ENCODE measurements at places on chromosomes 13 and 19.
A peak's percentile ranks its signal among the peaks of the same experiment; 100 is the strongest.

- no peak for DNase-seq
Observed at GRCh38 chr13:45879666-45880065, 28.1 kb upstream of the SIAH3 start.

GRCh38 chr13:39684531-39685137, 29.2 kb downstream of the COG6 start:
- no peak for DNase-seq

GRCh38 chr19:1220976-1221903, 15.7 kb downstream of the STK11 start:
- DNase-seq = no peak

DNA sequence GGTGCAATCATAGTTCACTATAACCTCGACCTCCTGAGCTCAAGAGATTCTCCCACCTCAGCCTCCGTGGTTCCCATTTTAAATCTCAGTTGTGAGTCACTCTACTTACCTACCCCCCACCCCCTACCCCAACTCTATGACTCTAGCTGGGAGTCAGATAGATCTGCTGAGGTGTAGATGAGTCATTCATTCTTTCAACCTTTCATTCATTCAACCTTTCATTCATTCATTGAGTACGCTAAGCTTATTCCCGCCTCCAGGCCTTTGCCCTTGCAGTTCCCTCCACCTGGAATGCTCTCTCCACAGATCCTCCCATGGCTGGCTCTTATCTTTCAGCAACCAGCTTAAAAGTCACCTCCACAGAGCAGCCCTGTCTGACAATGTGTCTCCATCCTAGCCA, 1.1 kb upstream of the MAST1 start:
- DNase-seq = no peak

DNA sequence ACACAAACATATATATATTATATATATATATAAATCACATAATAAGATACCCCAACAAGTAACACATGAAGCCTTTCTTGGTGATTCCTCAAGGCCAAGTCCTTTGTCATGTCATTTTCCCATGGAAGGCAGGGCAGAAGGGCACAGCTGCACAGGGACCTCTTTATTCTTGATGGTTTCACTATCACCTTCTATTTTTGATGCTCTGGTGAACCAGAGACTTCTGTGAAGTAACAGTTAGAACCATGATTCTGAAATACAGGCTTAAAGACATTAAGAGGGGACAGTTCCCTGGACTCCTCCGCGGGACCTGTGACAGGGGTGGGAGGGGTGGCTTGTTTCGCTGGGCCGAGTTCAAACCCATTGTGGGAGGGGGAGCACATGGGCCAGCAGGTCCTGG, 104.0 kb downstream of the DGKH start:
- no peak for DNase-seq

- DNase-seq = no peak
Observed at GRCh38 chr19:963486-963951, 20.6 kb upstream of the WDR18 start.

DNA sequence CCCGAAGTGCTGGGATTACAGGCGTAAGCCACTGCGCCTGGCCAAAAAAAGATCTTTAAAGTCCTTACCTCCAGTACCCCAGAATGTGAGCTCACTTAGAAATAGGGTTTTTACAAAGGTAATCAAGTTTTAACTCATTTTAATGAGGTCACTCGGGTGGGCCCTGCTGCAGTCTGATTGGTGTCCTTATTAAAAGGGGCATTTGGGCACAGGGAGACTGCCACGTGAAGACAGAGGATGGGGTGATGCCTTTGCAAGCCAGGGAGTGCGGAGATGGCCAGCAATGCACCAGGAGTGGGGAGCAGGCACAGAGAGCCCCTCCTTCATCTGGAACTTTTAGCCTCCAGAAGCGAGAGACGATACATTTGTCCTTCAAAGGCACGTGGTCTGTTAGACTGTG, 11.7 kb downstream of the NKPD1 start:
- DNase-seq = no peak

DNA sequence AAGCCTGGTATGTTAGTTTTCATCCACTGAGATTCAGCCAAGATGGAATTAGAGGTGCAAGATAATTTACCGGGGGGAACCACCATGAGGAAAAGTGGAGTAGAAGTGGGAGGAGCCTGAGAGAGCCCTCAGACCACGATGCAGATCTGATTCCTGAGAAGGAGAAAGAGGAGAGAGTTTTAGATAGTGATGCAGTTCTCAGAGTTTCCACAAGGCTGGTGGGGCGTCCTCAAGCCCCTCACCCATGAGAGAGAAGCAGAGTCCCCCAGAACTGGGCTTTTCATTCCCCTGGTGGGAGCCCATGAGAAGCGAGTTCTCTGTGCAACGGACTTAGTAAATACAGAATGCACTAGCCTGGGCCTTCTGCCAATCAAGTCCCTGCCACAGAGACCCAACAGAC, 18.1 kb downstream of the CEACAM5 start:
- no peak for DNase-seq

DNA sequence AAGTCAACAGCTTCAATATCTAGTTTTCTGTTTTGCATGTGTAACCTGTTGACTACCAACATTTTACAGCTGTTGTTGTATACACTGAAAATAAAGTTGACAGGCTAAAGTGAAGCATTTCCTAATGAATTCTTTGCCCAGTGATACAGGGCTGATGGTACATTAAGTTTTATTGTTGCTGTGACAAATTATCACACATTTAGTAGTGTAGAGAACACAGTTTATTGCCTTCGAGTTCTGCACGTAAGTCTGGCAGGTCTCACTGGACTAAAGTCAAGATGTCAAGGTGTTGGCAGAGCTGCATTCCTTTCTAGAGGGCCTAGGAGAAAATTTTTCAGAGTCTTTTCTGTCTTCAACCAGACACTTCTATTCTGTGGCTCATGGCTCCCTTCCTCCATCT, 184.2 kb downstream of the SLITRK6 start:
- no peak for DNase-seq

- no peak for DNase-seq
Observed at GRCh38 chr13:27455331-27455855, 5.0 kb upstream of the MTIF3 start.

DNA sequence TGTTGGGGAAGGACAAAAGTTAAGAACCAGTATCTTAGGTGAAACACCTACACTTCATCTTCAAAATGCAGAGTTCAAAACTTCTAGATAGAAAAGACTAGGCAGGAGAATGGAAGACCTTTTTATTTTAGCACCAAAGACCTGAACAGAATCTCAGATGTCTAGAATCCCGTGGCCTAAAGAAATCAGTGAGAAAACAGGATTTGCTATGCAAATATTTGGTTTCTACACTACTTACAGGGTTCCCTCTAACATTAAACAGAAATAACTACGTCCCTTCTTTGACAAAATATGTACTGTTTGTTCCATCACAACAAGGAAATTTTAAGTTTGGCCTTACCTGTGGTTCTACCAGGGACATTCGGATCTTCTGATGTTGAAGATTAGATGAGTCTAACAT, 21.5 kb downstream of the DIS3 start:
- DNase-seq = no peak

- DNase-seq = peak; percentile 84
Observed at GRCh38 chr19:20077791-20078463, at the start of gene ZNF90. ZNF90 (plus strand) TSS chr19:20078000; CDS start chr19:20078133, 133 bp downstream.

DNA sequence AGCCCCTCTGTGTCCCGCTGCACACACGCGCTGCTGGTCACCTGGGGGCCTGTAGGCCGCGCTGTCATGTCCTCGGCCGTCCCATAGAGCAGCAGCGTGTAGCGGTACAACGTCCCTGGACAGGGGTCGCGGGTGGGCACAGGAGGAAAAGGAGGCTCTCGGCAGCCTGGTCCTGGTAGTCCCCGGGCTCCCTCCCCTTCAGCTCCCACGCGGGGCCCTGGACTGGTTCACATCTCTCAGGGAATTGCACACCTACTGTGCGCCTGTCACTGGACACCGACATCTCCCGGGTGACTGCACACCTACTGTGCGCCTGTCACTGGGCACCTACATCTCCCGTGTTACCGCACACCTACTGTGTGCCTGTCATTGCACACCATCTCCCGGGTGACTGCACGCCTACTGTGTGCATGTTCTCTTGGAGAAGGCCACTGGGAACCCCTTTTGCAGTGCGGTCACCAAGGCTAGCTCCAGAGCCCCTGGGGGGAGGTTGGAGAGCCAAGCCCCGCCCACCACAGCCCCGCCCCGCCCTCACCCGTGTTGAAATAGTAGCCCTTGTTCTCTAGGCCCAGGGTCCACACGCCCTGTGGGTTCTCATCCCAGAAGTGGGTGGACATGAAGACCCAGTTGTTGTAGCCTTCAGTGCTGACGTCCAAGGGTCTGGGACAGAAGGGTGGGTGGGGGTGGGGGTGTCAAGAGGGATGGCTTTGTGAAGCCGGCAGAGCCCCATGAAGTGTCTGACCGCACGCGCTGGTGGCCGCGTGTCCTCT, 3.5 kb upstream of the C19orf25 start:
- no peak for DNase-seq

GRCh38 chr13:51213173-51213728, 8.9 kb upstream of the FAM124A start:
- no peak for DNase-seq

DNA sequence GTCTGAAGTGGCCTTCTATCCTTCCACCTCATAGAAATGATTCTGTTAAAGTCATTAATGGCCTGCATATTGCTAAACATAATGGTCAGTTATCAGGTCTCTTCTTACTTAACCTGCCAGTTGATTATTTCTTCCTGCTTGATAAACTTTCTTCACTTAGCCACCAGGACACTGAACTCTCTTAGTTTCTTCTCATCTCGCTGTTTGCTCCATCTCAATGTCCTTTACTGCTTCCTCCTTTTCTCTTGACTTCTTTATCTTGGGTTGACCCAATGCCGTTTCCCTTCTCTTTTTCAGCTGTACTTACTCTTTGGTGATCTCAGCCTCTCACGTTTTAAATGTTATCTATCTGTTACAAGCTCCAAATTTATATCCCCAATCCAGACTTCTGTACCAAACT, 17.1 kb upstream of the CLC start:
- DNase-seq = no peak

DNA sequence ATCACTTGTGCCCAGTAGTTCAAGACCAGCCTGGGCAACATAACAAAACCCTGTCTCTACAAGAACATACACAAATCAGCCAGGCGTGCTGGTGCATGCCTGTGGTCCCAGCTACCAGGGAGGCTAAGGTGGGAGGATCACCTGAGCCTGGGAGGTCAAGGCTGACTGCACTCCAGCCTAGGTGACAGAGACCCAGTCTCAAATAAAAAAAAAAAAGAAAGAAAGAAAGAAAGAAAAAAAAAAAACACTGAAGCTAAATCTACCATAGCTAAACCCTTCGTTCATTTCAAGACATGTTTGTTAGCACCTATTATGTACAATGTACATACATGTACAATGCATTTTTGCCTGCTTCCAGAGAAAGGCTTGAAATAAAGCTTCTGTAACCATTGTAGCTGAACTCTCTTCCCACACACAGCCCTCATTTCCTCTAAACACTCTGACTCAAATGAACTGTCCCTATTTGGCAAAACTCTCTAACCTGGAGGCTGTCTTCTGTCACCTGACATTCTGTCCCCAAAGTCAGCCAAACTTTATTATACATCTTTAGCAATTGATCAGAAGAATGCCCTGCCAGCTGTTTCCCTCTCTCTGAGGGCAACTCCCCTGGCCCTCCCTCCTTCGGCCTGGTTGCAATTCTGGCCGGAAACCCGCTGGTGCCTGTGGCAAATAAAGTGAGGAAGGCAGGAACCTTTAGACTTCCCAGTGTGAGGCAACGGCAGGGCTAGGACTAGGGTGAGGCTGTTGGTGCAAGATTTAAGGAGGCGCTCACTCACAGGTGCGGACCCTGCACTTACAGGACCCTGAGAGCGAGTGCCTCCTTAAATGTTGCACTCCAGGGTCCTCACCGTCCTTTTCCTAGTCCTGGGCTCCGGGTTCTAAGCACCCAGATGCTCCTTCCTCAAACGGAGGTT, 1.8 kb downstream of the ETHE1 start:
- peak; percentile 34 for DNase-seq

DNA sequence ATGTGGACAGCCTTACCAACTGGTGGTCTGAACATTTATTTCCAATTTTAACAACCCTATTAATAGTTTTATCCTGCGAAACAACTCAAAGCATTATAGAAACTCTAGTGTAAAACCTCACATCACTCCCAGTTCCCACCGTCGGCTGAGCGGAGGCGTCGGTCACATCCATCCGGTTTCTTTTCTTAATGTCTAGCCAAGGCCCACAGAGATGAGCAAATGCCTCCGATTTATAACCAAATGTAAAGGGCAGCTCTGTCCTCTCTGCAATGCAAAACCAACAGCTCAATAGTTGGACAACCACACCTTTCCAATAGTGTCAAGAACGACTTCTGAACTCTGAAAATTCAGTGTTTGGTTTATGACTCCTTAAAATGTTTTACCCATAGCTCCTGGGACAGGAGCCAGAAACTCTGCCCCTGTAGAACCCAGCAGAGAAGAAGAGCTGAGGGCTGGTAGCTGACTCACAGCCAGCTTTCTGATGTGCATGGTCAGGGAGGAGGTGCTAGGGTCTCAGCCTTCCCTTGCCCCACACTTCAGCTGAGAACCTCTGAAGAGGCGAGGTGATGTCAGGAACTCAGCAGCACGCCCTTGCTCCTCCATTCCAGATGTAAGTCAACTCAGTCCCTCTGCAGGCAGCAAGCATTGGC, 90.2 kb upstream of the UQCRFS1 start:
- no peak for DNase-seq

DNA sequence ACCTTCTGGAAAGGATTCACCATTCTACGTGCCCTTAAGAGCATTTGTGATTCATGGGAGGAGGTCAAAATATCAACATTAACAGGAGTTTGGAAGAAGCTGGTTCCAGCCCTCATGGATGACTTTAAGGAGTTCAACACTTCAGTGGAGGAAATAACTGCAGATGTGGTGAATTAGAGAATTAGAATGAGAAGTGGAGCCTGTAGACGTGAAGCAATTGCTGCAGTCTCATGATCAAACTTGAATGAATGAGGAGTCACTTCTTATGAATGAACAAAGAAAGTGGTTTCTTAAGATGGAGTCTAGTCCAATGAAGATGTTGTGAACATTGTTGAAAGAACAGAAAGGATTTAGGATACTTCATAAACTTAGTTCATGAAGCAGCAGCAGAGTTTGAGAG, 129.1 kb downstream of the TNFRSF19 start:
- DNase-seq = no peak

- no peak for DNase-seq
Observed at GRCh38 chr13:106034201-106034600, 501.3 kb downstream of the EFNB2 start.

GRCh38 chr19:1383017-1383311, 743 bp upstream of the NDUFS7 start:
- DNase-seq = no peak

DNA sequence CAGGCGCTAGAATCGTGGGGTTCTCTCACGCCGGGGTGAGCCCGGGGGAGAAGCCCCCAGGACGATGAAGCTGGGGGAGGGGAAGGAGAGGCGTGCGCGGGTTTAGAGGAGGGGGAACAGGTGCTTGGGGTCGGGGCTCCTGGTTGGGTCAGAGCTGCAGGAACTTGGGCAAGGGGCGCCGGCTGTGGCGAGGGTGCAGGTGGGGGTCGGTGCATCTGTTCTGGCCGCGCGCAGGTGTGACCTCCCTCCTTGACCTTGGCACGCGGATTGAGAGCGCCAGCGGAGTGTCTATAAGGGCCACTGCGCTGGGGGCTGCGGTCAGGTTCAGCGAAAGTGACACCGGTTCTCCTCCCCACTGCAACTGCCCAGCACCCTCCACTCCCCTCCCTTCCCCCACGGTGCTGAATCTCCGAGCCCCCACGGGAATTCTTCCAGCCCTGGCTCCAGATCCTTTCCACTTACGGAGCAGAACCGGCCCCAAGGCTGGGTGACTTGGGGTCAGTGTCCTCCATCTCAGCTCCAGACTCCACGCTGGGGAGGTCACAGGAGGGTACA, 618 bp downstream of the TMEM38A start:
- DNase-seq = peak; percentile 22
